ENCODE measurements at places on chromosomes 12 and 14.

DNA sequence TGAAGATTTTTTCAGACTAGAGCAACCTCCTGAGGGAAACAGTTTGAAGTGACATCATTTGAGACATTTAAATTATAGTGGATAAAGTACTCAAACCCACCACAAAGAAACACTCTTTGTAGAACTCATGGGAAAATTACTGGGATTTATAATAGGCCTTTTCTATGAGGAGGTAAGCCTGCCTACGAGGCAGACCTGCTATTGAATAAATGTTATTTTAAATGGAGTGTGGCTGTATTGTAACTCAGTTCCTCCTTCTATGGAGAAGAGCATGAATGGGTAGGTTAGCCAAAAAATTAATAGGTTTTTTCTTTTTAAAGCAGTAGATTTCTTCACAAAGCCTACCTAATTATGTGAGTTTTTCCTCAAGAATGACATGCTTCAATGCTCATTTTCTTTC, 63.7 kb upstream of the PLEKHA5 start:
- DNase-seq = no peak

DNA sequence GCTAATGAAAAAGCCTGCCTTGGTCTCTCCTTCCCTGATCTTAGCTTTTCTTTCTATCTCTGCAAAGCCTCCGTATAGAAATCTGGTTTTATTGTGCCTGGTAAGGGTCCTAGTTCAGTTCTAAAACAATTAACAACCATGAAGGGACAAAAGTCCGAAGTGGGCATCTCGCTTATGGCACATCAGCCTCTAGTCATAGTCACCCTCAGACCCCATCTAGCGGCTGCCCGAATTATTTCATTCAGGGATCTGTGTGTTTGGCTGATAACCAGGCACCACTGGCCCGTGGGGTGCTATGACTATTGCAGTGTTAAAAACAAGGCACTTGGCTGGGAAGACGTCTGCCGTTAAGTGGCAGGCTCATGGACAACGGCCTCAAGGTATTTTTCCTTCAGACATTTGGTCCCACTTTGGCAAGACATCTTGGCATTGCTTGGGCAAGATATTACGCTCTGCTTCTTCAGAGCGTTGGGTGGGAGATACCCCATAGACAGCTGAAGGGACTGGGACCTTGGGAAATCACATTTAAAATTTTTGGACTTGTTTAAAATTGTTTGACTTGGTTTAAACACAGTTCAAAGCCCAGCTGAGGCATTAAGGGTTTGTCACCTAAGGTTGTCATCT, 87.1 kb downstream of the SINHCAF start:
- peak; percentile 54 for DNase-seq

DNA sequence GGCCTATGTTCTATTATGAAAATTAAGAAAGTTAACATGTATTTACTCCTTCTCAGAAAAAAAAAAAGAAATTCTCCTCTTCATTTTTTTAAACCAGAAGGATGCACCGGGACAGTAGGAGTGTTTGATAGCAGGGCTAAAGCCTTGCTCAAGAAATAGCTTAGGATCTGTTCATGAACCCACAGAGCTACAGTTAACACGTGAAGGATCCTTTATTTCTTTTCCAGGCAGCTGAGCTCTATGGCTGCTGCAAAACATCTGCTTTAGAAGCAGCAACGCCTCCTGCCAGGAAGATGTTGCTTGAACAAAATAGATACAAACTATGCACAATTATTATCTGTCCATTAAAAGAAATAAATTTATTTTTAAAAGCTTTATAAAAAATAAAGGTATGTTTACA, 254.8 kb downstream of the PRKD1 start:
- no peak for DNase-seq

GRCh38 chr14:99633918-99634317, 11.0 kb upstream of the HHIPL1 start:
- no peak for DNase-seq

- no peak for DNase-seq
These were observed 118.3 kb downstream of the SLC25A47 start for GRCh38 chr14:100441271-100441947.

DNA sequence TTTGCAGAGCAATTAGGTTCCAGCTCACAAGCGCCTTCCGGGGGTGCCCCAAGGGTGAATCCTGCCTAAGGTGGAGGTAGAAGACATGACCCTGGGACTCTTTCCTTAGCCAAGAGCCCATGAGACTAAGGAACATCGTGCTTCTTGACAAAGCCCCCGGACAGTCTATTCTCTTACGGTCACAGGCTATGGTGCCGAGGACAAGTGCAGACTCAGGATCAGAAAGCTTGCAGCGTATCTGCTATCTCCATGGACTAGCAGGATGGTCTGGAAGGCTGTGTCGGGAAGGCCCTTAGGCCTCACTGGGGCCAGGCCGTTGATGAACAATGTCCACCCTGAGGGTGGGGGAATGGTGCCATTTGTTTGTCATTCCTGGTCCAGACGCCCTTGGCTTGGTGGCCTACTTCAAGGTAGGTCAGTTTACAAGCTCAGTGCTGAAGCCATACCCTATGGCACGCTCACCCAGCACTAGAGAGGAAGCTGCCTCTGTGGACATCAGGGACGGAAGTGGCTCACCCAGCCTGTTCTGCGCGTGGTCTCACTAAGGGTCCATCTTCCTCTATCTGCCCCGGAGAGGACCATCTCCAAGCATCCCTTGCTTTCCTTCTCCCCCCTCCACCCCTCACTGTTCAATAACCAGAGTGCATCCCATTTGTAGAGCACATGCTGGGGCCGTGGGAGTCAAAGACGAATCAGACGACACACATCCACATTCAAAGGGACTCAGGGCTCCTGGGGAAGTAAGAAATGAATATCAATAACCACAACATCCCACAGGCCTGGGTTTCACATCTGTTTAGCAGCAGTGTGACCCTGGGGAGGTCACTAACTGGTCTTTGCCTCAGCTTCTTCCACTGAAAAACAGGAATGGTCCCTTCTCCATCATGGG, 45.0 kb upstream of the IQSEC3 start:
- DNase-seq = peak; percentile 27

DNA sequence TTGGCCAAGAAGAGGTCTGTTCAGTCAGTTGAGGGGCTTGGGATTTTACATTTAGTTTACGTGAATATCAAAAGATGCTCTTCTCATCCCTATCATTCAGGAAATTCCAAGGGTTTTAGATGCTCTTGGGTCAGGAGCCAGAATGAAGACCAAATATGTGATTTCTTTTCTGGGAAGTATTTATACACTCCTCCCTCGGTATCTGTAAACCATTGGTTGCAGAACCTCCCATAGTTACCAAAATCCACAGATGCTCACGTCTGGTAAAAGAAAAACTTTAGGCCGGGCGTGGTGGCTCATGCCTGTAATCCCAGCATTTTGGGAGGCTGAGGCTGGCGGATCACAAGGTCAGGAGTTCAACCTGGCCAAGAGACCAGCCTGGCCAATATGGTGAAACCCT, 75.9 kb downstream of the TNFAIP2 start:
- no peak for DNase-seq

DNA sequence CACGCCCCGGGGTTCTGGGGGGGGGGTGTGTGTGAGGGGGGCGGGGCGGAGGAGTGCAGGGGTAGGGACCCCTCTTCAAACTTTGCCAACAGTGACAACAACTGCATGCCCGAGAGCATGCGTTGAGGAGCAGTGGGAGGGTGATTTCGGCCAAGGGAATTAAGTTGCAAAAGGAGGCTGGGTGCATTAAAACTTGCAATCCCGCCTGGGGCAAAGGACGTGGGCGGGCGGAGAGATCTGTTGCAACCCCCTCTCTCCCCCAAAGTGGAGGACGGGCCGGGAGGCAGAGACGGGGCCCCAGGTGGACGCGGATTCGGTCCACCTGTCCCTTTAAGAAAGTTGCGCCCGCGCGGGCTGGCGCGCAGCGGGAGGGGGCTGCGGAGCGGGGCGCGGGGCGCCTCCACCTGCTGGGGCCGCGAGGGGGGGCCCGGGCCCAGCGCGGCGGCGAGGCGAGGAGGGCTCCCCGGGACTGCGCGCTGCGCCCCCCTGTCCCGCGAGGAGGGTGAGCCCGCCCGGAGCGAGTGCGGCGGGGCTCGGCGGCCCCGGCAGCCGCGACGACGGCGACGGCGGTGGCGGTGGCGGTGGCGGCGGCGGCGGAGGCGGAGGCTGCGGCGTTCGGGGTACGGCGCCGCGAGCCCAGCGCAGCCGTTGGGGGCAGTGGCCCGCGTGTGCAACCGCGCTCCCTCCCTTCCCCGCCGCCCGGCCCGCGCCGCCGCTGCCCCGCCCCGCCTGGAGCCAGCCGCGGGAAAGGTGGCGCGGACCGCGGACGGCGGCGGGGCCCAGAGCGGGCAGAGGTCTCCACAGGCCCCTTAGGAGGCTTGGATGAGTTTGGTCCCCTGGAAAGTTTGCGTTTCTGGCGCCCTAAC, 530 bp upstream of the FOXN4 start:
- DNase-seq = no peak

DNA sequence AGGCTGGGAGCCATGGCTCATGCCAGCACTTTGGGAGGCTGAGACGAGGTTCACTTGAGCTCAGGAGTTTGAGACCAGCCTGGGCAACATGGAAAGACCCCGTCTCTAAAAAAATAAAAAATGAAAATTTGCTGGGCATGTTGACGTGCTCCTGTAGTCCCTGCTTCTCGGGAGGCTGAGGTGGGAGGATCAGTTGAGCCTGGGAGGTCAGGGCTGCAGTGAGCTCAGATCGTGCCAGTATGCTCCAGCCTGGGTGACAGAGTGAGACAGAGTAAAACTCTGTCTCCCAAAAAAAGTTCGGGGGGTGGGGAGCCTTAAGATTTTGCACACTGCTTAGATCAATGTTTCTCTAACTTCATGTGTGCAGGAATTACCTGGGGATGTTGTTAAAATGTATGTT, 30.9 kb downstream of the ATP2A2 start:
- no peak for DNase-seq

- DNase-seq = no peak
These were observed 297.7 kb downstream of the SYT1 start for GRCh38 chr12:79162147-79162772.

- no peak for DNase-seq
These were observed 69.4 kb upstream of the DACT1 start for GRCh38 chr14:58568322-58568721.

- DNase-seq = no peak
These were observed 64.7 kb downstream of the TNFAIP2 start for GRCh38 chr14:103187911-103188310.

DNA sequence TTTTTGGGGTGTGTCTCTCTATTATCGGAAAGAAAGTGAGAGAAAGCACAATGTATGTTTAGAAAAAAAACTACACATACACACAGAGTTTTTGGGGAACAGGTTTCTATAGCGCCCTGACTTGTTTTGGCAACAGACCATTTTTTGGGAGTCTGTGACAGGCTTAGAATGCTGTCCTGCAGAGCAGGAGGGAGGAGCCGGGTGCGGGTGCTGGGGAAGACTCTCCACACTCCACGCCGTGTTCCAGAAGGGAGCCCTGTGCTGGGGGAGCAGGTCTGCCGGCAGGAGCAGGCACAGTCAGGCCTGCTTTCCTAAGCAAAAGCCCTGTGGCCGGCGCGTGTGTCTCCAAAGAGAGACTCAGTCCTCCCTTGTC, 26.5 kb downstream of the CD9 start:
- peak; percentile 39 for DNase-seq

GRCh38 chr12:43760396-43760795, 1.6 kb downstream of the IRAK4 start:
- no peak for DNase-seq

GRCh38 chr12:65827827-65828231, 3.5 kb downstream of the HMGA2 start:
- no peak for DNase-seq

DNA sequence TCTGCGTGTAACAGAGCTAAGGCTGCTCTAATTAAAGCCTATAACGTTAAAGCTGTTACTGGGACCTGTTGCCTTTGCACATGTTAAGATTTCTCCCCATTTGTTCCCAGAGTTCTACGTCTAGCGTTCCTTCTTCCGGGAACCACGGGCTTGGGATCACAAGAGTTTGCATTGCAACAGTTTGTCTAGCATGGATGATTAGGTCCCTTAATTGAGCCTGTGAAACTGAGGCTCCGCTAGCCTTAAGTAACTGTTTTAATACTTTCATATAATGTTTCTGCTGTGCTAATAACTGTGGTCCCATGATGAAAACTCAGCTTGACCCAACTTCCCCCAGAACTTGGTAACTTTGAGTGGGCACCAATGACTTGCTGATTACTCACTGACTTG, 16.7 kb upstream of the LYZ start:
- no peak for DNase-seq

DNA sequence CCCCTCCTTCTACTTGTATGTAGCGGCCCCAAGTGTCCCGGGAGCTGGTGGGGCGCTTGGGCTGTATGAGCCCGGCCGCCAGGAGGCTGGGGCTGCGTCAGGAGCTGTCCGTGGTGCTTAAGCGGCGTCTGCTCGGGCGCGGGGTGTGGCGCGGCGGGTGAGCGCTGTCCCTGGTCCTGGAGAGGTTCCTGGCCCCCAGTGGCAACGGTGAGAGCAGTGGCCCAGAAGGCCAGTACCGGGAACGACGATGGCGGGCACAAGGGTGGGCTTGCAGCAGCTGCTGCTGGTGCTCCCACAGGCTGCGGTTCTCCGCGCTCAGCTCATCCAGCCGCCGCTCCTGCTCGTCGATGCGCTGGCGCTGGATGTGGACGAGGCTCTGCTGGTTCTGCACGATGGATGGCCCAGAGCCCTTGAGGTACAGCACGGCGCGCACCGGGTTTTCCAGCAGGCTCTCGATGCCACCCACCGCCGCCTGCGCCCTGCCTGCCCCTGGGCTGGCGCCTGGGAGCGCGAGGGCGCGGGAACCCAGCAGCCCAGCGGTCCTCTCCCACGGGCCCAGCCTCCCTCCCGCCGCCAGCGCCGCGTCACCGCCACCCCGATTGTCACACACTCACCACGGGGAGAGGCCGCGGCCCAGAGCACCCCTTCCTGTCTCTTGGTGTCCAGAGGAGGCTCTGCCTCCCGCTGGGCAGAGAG, 41.9 kb upstream of the FKBP4 start:
- DNase-seq = peak; percentile 41

DNA sequence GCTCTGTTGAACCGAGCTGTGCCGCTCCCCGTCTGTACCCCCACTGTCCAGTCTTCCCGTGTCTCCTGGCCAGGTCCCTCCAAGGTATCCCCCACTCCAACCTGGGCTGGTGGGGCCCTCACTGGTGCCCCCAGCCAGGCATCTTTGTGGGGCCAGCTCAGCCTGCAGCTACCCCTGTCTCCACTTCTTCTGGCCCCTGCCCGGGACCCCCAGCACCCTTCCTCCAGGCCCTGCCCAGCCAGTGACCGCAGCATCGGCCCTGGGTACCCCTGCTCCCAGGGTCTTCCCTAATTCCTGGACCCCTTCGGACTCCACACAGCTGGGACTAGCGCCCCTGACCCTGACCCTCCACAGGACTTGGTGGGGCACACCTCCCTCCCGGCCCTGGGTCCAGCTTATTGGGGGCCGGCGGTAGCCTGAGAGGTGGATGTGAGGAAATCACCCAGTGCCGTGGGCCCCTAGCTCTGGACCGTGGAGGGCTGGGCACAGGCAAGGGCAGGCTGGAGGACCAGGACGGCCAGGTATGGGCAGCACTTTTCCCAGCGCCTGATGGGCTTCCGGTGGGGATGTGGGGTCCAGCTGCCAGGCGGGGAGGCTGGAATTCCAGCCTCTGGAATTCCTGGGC, 4.1 kb upstream of the CRIP1 start:
- DNase-seq = no peak

Data from globus pallidus (tissue), 1 donor.